GM13977 (cell line): ENCODE measurements at places on chromosomes 12 and 14.
A peak's percentile ranks its signal among the peaks of the same experiment; 100 is the strongest.

- peak; percentile 33 for DNase-seq
Measured at GRCh38 chr12:45730348-45731189, 1.1 kb downstream of the ARID2 start.

- no peak for DNase-seq
Measured at GRCh38 chr12:52669426-52669825, 10.8 kb downstream of the KRT1 start.

DNA sequence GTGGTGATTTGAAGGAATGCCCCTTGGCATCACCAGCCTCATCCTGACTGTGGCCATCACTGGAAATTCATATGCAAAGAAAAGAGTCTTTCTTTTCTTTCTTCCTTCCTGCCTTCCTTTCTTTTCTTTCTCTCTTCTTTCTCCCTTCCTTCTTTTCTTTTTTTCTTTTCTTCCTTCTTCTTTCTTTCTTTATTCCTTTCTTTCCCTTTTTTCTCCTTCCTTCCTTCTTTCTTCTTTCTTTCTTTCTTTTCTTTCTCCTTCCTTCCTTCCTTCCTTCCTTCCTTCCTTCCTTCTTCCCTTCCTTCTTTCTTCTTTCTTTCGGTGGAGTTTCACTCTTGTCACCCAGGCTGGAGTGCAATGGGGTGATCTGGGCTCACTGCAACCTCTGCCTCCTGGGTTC, 58.0 kb upstream of the TMEM132D start:
- DNase-seq: no peak

DNA sequence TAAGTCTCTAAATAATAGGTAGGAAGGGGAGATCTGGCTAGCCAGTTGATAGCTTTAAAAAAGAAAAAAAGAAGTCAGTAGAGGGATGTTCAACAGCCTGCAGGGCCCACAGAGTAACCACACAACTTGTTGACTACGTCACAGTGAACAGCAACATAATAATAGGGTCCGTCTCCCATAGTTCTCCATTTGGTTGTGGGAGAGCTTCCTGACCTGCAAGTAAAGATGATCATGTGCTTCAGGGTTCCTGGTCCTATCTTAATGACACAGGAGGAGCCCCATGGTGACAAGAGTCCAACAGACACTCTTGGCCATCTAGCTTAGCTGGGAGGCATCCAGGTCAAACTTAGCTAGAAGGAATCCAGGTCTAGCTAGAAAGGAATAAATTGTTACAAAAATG, 36.2 kb downstream of the FGD6 start:
- no peak for DNase-seq

DNA sequence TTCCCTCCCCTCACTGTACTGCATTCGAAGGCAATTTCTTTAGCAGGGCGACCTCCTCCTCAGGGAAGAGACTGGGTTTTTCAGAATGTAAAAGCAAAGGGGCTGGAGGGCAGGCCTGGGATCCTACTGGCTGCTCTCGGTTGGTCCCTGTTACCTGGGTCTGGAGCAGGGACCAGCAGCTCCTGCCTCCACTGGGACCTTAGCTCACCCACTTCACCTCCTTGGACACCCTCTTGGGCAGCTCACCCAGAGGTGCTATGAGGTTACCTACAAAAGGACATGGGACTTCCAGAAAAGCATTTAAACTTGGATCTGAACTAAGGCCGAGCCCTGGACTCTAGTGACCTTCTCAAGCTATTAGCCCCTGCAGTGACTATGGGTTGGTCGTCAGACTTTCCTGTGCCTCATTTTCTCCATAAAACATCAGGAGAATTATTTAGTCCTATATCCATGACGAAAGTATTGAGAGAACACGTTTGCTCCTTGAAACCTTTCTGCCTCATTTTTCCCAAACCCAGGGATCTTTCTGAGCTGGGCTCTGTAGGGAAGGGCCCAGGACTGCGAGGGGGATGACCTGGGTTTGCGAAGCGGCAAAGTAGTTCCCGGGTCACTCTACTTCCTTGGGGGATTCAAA, 65.0 kb downstream of the FBXL14 start:
- no peak for DNase-seq

DNA sequence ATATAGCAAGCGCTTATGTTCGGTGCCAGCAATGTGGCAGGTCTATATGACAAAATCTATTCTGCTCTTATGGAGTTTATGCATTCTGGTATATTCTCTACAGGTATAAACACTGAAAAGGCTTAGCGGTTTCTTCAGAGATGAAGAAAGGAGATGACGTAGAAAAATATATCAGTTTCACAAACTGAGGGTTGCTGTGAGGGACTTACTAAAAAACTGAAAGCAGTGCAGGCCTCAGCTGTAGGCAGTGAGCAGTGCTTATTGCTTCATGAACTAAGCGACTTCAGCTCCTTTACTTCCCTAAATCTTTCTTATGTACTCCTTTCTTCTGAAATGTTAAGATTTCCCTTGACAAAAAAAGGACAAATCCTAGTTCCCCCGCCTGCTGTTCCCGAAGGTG, 4.5 kb downstream of the DDX47 start:
- DNase-seq: peak; percentile 41

GRCh38 chr12:4012073-4012472, 138.9 kb upstream of the PARP11 start:
- no peak for DNase-seq

GRCh38 chr12:10142976-10143589, 13.1 kb upstream of the CLEC7A start:
- DNase-seq: no peak

GRCh38 chr14:82528016-82528415, 994.4 kb upstream of the SEL1L start:
- DNase-seq: no peak

GRCh38 chr14:89349171-89350008, 67.6 kb downstream of the FOXN3 start:
- no peak for DNase-seq

DNA sequence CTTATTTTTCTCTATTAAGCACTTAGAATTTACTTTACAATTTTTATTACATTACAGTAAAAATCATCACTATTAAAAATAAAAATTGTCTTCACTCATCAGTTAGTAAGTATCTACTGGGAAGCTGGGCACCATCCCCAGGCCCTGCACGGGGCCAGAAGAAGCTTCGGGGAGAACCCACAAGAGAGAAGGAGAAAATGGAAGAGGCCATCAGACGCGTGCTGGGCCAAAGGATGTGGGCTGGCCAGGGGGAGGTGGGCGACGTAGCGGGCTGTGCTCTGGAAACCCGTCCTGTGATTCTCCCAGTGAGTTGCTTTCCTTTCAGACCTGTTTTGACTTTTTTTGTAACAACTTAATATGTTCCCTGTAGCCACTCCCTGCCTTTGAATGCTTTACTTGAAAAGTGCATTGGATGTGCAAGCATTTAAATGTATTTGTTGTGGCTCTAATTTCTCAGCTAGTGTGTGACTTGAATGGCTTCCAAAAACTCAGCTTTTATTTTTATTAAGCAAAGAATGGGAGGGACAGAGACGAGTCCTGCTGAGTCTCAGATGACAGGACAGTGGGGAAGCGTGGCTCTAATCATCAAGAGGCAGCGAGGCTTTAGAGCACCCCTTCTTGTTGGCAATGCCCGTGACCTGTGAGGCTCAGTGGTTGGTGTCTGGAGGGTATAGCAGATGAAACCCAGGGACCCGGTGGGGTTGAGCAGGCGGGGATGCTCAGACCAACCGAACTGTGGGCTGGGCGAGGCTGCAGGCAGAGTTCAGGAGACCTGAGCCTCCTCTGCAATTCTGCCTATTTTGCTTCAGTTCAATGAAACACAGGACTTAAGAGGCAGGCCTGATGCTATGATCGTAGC, 38.8 kb downstream of the SYNE3 start:
- DNase-seq: no peak

GRCh38 chr12:29676676-29677075, 107.1 kb downstream of the TMTC1 start:
- no peak for DNase-seq

DNA sequence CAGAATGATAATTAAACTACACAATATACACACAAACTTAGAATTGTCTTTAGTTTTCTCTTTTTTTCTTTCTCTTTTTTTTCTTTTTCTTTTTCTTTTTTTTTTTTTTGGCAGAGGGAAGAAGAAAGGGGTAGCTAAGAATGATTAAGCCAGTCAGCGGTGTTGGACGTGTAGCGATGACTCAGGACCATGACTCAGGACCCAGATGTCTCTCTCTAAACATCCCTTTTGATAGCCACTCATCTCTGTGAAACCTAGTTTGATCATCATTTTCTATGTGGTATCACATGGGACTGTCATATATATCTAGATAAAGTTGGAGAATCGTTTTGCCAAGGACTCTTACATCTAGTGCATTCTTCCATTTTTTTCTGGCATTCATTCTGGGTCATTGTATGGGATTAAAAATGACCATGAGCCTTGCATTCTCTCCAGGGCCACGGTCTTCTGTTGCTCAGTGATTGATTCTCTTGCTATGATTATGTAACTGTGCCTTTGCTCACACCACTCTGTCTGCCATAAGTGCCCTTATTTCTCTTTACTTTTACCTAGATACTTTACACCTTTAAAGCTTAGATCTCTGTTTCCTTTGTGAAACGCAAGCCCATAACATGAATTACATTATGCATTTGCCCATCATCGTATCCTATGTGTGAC, 26.6 kb upstream of the NRXN3 start:
- DNase-seq: no peak

GRCh38 chr14:59123975-59124374, 64.5 kb upstream of the DAAM1 start:
- DNase-seq: no peak

- no peak for DNase-seq
Measured at GRCh38 chr14:51498411-51499227, 153.1 kb upstream of the FRMD6 start.

DNA sequence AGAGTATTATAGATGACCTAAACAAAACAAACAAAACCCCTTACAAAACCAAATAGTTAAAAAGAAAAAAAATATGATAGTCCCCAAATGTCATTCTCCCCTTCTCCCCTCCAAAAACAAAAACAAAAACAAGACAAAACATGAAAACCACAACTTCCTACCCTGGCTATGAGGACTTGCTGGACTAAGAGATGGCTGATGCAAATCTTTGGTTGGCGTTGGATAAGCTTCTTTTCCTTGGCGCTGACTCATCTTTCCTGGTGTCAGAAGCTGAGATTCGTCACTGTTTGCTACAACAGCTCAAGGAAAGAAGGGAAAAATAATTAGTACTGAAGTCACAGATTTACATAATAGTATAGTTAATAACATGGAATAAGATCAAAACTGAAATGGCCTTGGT, 102.5 kb upstream of the BBS10 start:
- DNase-seq: no peak

DNA sequence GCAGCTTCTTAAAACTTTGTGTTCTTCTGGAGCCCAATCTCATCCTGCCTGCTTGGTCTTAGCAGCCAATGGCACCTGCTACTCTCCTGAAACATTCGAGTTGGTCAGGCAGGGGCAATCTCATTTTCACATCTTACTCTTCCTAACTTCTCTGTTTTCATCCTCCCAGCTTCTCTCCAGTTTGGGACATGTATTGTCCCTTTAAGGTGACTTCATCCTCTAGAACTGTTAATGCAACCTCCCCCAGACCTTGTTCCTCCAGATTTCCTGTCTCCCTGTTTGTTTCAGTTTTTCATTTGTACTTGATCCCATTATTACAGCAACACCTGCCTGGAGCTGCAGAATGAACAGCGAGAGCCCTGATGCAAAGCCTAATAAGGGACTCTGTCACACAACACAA, 31.3 kb downstream of the SERPINA11 start:
- no peak for DNase-seq

DNA sequence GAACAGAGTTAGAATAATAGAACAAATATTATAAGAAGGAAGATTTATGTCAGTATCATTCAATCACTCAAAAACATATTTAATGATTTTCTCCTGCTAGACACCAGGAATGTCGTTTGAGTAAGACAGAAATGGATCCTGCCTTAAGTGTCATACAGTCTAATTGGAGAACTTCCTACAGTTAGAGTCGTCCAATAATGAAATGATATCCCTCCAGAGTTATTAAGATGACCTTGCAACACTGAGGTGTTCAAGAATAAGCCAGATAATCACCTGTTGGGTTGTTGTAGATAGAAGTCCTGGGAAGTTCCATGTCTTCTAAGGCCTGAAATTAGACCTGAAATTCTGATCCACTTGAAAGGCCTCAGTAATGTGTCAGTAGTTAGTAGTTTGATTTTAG, 132.3 kb downstream of the SLC38A4 start:
- no peak for DNase-seq

DNA sequence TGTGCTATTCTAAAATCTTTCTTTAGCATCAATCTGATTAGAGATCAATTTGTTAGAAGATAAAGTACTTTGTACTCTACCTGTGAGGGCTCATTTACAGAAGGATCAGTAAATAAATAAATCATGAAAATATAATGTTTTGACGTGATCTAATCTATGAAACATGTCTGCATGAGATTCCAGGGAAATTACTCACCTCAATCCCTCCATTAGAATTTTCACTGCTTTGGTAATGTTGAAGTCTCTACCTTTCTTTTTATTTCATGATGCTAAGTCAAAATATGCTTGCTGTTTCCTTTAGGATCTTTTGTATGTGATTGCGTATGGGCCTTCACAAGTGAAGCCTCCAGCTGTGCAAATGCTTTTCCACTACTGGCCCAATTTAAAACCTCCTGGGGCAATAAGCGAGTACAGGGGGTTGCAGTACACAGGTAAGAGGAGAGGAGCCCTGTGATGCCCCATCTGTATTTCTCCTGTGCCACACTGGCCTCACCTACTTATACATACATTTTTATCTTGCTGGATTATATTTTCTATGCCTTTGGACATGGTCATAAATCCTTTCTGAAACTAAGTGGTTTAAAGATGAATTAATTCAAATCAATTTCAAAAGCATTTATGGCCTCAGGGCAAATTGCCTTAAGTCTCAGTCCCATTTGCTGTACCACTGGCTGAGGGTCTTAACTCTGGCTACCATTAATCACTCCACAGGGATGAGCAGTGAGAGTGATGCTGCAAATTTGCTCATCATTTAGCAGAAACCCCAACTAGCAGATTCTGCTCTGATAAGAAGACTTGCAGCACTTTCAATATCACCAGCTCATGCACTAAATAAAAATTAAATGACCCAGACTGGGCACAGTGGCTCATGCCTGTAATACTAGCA, 66.4 kb downstream of the UNC79 start:
- DNase-seq: no peak

DNA sequence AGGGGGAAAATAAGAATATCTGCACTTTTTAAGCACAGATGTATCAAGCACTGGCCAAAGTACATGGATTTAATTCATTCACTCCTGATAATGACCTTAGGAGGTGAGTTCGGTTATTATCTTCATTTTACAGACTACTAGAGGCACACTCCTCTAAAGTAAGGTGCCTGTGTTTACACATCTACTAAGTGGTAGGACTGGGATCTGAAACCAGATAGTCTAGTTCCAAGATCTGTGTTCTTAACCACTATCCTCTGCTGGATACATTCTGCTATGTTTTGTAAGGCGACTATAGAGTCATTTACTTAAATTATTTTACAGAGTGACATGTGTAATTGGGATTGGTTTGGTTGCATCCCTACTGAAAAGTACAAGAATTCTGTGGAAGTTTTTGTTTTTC, 175.3 kb downstream of the ESR2 start:
- no peak for DNase-seq

GRCh38 chr14:58200480-58200841, 512 bp downstream of the ACTR10 start:
- DNase-seq: no peak

GRCh38 chr12:42541965-42542364, 47.6 kb downstream of the PRICKLE1 start:
- no peak for DNase-seq
